ENCODE measurements at places on chromosomes 12 and 14.

GRCh38 chr12:117050060-117050459, 49.2 kb downstream of the TESC start:
- DNase-seq = no peak

DNA sequence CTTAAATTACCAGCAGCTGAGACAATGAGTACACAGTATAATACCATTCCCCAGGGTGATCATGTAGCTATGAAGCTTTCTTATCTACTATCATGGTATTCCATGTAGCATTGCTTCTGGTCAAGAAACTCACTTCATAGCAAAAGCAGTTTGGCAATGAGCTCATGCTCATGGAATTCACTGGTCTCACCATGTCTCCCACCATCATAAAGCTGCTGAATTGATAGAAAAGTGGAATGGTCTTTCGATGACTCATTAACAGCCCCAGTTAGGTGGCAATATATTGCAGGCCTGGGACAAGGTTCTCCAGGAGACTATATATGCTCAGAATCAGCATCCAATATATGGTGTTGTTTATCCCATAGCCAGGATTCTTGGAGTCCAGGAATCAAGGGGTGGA, 553.7 kb downstream of the FOXG1 start:
- DNase-seq = no peak

GRCh38 chr12:1920436-1920835, 2.0 kb upstream of the CACNA2D4 start:
- no peak for DNase-seq

DNA sequence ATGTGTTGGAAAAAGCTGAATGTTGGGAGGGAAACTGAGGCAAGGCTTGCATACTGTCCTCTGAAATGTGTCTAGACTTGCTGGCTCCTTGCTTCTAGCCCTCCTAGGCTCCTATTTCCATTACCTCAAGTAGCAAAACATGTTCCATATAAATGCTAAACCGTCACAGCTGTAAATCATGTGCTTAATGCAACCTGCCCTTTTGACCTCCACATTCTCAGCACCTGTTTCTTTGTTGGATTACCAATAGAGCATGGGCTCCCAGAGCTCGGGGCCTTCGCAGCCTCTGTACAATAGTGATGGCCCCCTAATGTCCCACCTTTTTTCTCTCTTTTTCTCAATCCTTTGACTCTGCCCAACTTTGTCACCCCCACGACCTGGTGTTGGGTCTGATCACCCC, 23.3 kb downstream of the RERGL start:
- no peak for DNase-seq

- DNase-seq = no peak
These were observed 18.6 kb upstream of the GALNT8 start for GRCh38 chr12:4701395-4702190.

DNA sequence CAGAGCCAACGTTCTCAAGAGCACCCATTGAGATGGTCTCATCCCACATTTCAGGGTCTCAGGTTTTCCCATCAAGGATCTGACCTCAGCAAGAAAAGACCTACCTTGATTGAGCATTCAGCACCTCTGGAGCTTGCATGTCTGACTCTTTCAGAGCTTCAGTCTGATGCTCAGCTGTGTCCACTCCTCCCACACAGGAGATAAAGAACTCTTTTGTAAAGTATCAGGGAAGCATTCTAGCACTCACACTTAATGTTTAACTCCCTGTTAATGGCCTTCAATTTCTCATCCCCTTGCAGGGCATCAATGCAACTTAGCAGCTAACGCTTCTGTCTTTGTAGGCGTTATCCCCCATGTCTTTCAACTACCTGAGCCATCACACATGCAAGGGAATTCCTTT, 124.1 kb downstream of the GALC start:
- no peak for DNase-seq

GRCh38 chr12:66837311-66837627, 158.4 kb upstream of the GRIP1 start:
- DNase-seq = no peak

DNA sequence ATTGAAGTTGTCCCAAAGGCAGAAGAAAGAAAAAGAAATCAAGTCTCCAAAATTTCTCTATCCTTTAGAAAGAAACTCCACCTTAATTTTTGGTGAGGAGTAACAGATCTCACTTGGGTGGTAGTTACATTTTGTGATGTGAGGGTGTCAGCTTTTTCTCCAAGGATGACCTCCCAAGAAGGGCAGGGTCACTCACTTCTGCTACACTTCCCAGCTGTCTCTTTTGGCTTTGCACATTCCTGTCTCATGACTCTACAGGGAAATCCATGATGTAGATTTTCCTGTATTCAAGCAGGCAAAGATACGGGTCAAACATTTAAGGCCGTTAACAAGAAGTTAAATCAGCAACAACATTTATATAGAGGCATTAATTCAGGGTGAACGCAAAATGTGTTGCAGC, 1016.4 kb downstream of the NRXN3 start:
- DNase-seq = no peak

DNA sequence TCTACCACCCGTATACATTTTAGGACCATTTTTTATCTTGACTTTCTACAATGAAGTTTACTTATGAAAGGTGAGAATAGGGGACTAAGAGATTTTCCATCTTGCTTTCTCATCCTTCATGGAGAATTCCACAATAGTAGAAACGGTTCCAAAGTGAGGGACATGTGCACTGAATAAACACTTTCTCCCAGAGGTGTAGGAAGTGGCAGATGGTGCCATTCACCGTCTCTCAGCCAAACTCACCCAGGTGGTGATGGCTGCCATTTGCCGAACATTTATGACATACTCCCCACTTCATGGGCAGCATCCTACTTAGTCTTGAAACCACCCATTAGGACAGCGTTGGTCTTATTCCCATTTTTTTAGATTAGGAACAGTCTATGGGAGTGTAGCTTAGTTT, 540.5 kb downstream of the DIO2 start:
- DNase-seq = no peak

GRCh38 chr12:84502180-84502860, 410.3 kb downstream of the SLC6A15 start:
- DNase-seq = no peak

DNA sequence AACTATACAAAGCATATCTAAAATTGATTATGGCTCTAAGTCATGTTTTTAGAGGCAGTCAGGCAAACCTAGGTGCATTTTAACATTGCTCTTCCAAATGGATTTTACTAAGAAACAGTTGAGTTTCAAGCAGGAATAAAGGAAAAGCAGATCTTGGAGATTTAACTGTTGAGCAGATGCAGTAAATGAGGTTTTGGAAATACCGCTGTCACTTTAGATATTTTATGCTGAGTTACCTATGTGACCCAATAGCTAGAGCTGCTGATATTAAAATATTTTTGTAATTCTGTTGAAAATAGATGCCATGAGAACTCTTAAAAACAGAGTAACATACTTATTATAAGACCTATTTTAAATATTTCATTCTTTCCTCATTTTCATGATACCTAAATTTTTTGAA, 181.4 kb downstream of the SYT1 start:
- no peak for DNase-seq

DNA sequence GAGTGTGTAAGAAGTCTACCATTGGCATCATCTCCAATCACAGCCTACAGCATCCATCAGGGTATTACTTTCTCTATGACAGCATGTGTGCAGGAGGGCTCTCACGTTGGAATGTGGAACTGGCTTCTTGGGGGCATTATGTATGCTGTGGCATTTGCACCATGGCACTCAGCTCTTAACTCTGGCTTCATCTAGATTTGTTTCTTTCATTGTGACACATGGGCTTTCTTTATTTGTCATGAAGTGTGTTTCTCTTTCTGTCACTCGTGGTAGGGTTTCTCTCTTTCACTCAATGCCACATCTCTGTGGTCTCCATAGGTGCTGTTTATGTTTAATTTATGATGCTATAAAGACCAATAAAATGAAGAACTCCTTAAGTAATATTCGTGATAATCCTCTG, 191.2 kb upstream of the GARIN2 start:
- no peak for DNase-seq

DNA sequence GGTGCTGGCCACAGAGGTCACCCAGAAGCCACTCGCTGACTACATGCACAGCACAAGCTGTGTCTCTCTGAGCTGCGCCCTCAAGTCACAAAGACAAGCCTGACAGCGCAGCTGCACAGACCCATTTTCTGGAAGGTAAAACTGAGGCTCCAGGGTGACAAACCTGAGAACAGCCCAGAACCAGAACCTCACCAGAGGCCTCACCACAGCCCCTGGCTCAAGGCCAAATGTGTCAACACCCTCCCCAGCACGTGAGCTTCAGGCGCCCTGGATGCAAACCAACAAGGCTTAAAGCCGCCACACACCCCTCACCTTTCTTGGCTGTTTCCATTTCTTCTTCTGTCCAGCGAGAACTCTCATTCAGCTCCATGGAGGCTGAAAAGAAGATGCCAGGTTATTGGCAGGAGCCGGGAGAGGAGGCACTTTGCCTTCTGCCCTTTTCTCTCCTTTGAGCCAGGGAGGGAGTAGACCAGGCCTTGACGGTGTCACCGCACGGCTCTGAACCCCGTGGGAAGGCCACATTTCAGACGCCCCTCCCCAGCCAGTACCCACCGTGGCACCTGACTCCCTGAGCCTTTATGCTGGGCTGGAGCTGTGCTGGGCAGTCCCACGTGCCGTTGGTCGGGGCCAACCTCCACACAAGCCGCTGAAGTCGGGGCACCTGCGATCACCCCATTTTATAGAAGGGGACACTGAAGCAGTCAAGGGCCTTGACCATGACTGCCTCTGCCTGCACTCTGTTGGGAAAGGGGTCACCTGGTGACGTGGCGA, 103.1 kb downstream of the RFLNA start:
- DNase-seq = no peak

All from activated CD4-positive, CD25-positive, alpha-beta regulatory T cell (primary cell).